ENCODE measurements at places on chromosomes 4 and X. TPM values are rescaled to one million over a fixed set of nuclear protein-coding genes. Genes with fewer than 3 reads are reported as not detected.

SSX1 gene
- not detected for polyA plus RNA-seq

POU3F4 gene
- 7.8 TPM for polyA plus RNA-seq

LINC00632 gene
- 9.9 TPM for polyA plus RNA-seq

CXCL10 gene
- 0.93 TPM for polyA plus RNA-seq

SRPK3 gene
- polyA plus RNA-seq, result 0.73 TPM

TMEM156 gene
- 3.0 TPM for polyA plus RNA-seq

CSAG2 gene
- polyA plus RNA-seq, result not detected

ADAM29 gene
- 0.07 TPM for polyA plus RNA-seq

MAGEB18 gene
- not detected for polyA plus RNA-seq

CSAG1 gene
- polyA plus RNA-seq, result not detected

ADH1A gene
- polyA plus RNA-seq, result 2.3 TPM

IDH3G gene
- 70.1 TPM for polyA plus RNA-seq

TMSB4X gene
- 2,566 TPM for polyA plus RNA-seq

PDZD11 gene
- polyA plus RNA-seq, result 55.9 TPM

CORIN gene
- 6.2 TPM for polyA plus RNA-seq

PPEF2 gene
- 0.58 TPM for polyA plus RNA-seq

GAGE12D gene
- not detected for polyA plus RNA-seq

FGF5 gene
- polyA plus RNA-seq, result 0.03 TPM

SAP30 gene
- polyA plus RNA-seq, result 14.9 TPM

DKK2 gene
- polyA plus RNA-seq, result 1.7 TPM

NWD2 gene
- polyA plus RNA-seq, result 0.23 TPM

IL2RG gene
- 0.93 TPM for polyA plus RNA-seq

IL15 gene
- polyA plus RNA-seq, result 2.5 TPM
